ENCODE measurements at places on chromosomes 3 and 15.

DNA sequence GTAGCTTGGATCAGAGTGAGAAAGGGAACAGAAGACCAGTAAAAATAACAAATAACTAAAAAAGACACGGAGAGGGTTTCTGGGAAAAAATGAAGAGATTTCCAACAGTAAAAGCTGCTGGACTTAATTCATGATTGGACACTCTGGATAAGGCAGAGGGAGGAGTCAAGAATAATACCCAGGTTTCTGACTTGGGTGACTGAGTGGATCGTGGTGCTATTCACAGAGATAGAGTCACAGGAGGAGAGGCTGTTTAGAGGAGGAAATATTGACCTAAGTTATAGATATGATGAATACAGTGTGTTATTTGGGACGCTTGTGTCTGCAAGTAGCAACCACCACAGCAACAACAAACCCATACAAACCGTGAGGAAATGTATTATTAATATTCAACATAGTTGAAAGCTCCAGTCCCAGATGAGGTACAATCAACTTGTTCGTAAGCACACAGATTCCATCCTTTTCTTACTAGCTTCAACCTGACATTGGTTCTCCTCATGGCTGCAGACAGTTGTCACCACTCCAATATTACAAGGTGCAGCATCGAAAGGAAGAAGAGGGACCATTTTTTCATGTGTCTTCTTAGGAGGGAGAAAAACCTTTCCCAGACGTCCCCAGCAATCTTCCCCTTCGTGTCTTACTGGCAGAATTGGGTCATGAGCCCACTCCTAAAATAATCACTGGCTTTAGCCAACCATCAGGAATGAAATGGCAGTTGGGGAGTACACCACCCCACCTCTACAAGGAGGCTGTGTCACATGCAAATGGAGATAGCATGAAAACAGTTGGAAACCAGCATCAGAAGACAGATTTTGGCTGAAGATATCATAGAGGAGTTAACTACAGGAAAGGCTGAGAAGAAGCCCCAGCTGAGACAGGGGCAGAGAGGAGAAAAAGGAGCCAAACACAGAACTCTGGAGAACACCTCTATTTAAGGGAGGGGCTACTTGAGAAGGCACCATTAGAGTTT, 387.8 kb downstream of the SHQ1 start:
- DNase-seq = no peak

- peak; percentile 13 for DNase-seq
Measured at GRCh38 chr15:88603885-88604284, 17.3 kb upstream of the AEN start.

DNA sequence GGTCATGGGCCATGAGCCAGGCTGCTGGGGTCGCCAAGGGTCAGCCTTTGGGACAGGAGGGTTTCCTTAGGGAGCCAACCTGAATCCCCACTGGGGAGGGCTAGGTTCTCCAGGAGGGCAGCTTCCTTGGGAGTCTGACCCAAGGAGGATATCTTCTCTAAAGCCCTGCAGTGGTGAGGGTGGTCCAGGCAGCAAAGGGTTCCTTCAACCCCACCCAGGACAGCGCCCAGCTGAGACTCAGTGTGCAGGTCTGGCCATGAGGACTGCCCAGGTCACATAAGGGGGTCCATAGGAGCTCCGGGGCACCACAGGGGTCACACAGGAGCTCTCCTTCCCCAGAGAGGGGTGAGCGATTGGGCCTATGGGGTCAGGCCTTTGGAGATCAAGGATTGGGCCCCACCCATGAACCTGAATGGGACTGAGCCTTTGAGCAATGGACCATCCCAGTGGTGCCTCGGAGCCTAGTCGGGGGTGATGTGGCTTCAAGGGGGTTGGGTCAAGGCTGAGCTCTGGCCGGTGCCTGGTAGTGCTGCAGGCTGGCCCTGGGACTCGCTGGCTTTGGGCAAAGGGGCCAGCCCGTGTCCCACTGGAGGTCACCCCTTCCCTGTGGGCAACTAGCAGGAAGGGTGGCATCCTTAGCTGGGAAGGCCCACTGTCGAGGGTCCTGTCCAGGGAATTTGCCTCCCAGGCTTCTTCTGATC, 216.5 kb downstream of the SNRPN start:
- no peak for DNase-seq

GRCh38 chr15:75508840-75509532, 57.5 kb upstream of the SIN3A start:
- no peak for DNase-seq

- DNase-seq = no peak
Measured at GRCh38 chr3:69179740-69180372, 57.5 kb upstream of the LMOD3 start.

DNA sequence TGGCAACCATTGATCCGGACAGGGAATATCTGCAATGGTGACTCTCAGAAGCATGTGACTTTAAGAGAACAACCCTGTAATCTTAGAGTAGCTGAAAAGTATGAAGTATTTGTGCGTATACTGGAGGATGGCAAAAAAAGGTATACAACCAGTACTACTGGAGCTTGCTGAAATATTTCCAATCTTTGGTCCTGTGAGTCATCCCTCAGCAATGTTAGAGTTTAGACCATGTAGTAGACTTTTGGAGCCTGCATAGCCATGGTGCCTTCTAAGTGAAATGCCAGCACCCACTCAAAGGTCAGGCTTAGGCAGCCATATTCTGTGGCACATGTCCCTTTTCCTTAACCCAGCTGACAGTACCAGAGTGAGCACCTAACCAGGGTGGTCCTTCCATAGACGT, 429.4 kb downstream of the NTRK3 start:
- DNase-seq = no peak

- DNase-seq = no peak
Measured at GRCh38 chr15:75182187-75183131, 19.2 kb upstream of the C15orf39 start.

DNA sequence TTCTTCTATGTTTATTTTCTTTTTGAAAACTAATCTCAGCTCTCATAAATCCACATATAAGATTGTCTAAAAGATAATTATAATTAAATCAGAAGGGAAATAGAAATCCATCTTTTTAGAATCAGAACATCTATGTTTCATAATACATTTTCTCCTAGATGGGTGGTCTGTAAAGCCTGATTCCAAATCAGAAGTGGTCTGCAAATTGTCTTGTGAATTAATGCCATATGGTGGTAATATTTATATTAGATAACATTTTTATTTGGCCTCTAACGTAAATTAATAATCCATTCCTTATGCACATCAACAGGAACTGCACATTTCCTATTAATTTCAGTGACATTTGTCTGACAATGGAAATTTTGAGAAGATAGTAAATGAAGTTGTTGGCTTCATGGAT, 52.8 kb upstream of the TBC1D5 start:
- no peak for DNase-seq

DNA sequence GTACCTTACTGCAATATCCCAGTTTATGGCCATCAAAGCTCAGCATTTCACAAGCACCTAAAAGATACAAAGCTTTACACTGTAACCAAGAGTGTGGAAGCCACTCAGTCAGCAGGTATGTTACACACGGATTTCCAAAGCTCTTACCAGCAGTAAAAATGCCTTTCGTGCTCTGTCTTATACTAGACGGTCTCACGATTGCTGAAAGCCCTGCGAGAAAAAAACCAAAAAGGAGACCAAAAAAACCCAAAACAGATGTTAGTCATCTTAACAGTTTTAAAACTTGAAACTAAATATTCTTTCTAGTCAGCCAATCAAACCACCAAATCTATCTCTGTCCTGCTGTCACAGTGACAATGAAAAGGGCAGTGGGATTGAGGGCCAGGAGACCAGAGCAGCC, 39.0 kb downstream of the TAMM41 start:
- DNase-seq = no peak

DNA sequence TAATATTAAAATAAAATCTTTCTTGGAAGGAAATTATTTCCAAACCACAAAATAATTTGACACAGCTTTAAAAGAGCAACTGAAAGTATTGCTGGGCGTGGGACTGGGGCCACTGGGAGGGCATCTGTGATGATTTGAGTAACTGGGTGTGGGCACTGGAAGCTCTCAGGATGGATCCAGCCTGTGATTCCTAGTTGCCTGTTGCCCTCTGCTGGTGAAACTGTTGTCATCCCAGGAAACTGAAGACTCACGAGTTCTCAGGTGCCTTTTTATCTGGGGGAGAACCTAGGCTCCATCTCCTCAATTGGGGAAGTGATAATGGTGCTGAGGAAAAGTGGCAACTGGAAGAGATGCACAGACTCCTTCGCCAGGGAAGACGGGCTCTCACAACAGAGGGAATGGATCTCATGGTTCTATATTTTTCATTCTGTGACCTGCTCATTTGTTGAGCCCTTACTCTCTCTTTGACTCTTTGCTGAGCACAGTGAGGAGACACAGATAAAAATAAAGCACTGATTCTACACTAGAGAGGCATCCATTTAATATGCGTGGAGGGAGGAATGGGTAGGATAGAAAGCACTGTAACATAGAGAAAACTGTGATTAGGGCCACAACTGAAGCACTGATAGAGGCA, 61.6 kb downstream of the TPRG1 start:
- peak; percentile 80 for DNase-seq

DNA sequence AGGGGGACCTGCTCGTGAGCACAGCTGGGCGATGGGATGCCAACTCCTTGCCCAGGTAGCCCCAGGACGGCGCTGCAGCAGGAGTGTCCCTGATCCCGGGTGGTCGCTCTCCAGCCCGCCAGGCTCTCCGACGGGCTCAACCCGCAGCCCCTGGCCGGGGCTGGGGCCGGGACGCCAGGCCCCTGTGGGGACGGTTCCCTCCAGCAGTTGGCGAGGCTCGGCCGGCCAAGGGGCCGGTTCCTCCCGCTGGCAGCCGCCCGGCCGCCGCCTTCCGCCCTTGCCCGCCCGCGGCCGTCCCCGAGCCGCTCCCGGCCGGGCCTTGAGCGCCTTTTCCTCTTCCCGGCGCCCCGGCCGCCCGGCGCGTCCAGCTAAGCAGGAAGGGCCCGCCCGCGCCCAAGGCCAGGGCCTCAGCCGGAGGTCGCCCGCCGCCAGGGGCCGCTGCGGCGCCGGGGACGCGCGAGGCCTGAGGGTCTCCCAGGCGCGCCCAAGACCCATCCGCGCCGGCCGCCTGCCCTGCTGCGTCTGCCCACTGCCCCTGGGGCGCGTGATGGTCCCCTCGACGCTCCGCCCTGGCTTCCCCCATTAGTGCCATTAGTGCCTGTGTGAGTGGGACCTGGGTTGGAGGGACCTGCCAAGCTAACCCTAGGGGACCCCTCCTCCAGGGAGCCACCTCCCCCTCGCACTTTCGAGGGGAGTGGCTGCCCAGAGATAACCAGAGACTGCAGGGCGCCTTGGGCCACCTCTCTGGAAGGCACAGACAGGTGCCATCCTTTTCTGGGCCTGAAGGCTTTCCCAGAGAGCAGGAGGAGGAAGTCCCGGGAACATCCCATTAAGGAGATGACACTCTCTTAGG, 106.4 kb downstream of the FBLN2 start:
- DNase-seq = peak; percentile 30

DNA sequence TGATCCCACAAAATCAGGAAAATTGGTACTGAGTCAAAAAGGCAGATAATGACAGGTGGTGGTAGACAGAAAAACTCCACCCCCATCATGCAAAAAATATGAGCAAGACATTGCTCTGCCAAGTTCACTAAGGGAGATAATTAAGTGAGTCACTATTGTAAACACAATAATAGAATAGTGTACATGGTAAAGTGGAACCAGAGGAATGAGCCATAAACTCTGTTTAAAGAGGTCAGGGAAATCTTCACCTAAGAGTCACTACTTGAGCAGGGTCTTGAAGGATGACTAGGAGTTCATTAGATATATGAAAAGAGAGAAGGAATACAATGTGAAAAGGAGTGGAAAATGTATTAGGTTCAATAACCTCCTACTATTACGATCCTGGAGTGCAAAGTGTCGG, 213.4 kb upstream of the PEX5L start:
- DNase-seq = no peak

DNA sequence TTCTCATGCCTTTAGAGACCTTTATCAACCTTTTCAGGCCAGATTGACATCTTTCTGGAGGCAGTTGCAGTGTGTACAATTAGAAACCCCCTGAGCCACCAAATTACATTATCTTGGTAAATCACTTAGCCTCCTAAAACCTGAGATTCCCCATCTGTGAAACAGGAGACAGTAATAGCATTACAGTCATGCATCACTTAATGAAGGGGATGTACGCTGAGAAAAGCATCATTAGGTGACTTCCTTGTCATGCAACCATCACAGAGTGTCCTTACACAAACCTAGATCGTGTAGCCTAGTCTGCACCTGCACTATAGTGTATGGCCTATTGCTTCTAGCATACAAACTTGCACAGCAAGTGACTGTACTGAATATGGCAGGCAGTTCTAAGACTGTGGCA, 400.8 kb upstream of the CNTN3 start:
- DNase-seq = no peak

DNA sequence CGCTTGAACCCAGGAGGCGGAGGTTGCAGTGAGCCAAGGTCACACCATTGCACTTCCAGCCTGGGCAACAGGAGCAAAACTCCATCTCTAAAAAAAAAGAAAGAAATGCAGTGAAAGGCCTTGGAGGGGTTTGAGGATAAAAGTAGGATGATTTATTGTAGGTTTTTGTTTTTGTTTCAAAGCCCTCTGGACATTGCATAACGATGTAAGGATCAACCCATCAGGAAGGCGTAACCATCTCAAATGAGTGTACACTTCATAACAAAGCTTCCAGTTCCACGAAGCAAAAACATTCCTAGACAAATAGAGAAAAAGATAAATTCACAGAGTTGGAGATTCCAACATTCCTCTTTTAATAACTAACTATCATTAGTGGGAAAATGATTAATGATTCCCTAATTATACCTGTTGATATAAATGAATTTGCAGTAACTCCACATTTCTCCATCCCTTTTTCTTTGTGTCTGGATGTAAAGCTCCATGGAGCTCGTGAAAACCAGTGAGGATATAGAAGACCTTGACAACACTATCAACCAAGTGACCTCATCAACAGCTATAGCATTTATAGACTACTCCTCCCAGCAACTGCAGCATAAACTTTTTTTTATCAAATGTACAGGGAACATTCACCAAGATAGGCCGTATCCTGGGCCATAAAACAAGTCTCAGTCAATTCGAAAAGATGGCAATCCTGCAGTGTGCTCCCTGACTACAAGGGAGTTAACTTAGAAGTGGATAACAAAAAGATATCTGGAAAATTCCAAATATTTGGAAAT, 48.7 kb upstream of the PPP4R2 start:
- DNase-seq = no peak

Measured in cerebellum (tissue), 4 donors.